COR-L47 (cell line): ENCODE measurements at places on chromosomes 2 and 18.

- no peak for DNase-seq
Measured at GRCh38 chr2:98823196-98824170, 92.6 kb upstream of the MGAT4A start.

DNA sequence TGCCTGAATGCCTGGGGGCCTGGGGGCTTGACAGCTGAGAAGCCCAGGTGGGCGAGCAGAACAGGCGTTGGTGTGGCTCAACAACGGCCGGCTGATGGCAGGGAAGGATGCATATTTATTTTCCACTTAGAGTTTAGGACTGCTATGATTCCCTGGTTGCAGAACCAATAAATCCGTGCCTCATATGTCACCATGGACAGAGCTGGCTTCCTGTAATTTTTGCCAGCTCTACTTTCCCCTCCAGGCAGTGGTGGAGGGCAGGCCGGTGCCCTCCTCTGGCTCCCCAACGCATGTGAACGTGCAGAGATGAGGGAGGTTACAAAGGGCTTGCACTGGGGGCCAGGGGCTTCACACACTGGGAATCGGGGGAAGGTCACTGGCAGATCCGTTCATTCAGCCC, 18.2 kb downstream of the SAG start:
- DNase-seq = no peak

DNA sequence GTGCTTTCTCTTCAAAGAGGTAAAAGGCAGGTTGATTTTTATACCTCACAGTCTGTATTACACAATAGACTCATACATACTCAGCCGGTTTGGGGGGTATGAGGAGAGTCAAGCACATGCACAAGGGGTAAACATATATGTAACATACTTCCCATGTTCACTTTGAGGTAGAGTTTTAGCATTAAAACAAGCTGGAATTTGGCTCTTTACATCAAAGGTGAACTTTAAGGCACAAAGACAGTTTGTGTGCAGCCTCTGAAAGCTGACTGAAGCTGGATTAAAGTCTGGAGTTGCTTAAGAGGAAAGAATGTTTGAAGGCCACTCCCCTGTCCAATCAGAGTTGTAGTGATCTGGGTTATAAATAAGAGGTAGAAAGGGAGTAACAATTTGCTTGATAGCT, 282.0 kb downstream of the DPP10 start:
- no peak for DNase-seq

DNA sequence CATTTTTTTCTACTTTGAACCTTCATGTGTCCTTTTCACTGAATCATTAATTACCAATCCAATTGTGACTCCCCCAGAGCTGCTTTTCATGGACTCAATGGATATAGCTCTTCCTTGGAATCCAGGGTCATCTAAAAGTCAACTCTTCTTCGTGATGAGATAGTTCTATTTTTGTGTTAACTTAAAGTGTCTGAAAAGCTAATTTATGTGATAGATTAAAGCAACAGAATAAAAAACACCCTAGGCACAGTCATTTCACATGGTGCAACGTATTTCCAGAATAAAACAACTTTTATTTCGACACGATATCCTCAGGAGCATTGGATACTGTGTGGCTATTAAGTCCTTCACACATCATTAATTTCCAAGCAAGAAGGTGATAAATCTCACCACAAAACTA, 250.6 kb upstream of the SPHKAP start:
- no peak for DNase-seq

DNA sequence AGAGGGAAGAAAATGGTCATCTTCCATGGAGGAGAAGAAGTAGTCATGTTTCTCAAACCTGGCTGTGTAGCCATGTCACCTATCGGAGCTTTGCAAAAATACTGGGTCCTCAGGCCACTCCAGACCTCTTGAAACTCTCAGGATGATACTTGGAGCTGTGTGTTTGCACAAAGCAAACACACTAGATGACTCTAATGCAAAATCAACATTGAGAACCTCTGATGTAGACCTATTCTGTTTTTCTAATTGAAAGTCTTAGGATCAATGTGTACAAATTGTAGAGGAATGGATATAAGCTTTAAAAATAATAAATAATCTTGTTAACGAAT, 444.3 kb downstream of the RND3 start:
- no peak for DNase-seq

DNA sequence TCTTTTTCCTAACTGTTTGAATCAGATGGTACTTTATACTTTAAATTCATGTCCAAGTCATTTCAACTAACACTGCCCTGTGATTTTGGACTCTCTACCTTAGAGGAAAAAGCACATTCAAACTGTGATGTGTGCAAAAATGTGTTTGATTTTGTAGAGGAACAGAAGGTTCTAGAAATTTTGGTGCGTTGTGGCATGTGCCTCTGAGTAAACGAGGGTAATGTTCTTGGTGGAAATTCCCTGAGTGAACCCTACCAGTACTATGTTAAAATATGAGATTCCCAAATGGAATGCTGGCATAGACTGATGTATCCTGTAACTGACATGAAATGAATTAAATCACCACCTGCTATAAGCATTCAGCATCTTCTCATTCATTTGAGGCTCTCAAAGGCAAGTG, 901.9 kb upstream of the KLHL29 start:
- DNase-seq = no peak

GRCh38 chr2:53475766-53476165, 291.8 kb upstream of the CHAC2 start:
- no peak for DNase-seq

- no peak for DNase-seq
Measured at GRCh38 chr18:58670404-58671110, 708 bp upstream of the MALT1 start.

GRCh38 chr2:58006952-58007284, 39.7 kb upstream of the VRK2 start:
- DNase-seq = no peak

DNA sequence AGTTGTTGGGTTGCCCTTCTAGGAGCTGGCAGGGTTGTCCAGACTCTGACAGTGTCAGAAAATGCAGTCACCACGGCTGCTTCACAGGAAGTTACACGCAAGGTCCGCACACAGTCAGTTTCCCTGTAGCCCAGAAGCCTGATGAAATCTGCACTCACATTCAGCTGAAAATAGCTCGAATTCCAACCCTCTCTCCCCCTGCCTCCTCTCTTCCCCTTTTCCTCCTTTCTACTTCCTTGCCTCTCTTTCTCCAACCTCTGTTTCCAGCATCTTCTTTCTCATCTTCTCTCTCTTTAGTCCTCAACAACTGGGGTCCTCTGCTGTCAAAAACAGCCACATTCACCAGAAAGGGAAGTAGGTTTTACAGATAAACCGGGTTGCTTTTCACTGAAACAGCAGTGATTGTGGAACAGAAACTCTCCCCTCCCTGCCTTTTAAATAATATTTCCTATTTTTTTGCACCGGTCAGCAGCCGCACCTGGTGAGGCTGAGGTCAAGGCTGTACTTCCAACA, 69.3 kb downstream of the BCL11A start:
- no peak for DNase-seq

GRCh38 chr2:241637795-241638660, 535 bp downstream of the ATG4B start:
- no peak for DNase-seq

GRCh38 chr2:109255654-109256053, 126.6 kb downstream of the SH3RF3 start:
- no peak for DNase-seq

- no peak for DNase-seq
Measured at GRCh38 chr2:75310876-75311275, 111.6 kb upstream of the TACR1 start.

DNA sequence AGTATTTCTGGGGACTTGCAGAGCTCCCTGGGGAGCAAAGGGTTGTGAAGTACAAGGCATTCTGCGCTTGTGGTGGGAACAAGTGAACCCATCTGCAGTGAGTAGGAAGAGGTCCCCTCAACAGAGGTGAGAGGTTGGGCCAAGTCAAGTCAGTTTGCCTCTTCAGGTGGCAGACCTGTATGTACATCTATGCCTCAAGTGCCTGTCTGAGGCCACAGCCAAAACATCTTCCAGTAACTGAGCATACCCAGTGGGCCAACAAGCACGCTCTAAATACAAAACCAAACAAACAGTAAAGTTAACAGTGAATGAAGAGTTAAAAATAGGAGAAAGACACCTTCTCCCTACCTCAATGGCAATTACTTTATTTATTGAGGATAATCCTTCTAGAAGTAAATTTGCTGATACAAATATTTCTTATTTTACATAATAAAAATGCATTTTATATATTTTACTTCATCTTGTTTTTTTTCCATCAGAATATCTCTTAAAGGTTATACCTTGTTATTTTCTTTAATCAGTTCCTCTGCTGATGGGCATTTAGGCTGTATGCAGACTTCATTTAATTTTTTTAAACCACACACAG, 2.5 kb downstream of the GYPC start:
- DNase-seq = no peak

GRCh38 chr18:7901657-7902056, 334.5 kb downstream of the PTPRM start:
- DNase-seq = no peak
